CD4-positive, alpha-beta T cell (primary cell): ENCODE measurements at places on chromosomes 4 and X.

GRCh38 chr4:15250021-15250441, 177.8 kb upstream of the C1QTNF7 start:
- DNase-seq: no peak

DNA sequence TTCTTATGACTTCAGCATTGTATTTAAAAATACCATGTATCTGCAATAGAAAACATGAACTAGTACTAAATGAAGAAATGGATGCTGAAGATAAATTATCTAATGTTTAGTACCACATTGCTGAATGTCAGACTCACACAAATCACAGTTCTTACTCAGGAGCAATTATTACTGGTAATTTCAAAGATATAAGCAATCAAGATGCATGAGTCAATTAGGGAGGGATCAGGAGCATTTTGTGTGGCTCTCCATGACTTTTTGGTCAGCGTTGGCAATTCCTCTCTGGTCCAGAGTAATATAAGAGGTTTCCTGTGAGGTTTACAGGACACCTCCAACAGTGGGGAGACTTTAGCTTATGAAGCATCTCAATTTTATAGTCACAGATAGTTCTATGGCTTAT, 167.0 kb upstream of the PCDH7 start:
- DNase-seq: no peak

GRCh38 chr4:129282293-129282692, 186.3 kb downstream of the C4orf33 start:
- no peak for DNase-seq

DNA sequence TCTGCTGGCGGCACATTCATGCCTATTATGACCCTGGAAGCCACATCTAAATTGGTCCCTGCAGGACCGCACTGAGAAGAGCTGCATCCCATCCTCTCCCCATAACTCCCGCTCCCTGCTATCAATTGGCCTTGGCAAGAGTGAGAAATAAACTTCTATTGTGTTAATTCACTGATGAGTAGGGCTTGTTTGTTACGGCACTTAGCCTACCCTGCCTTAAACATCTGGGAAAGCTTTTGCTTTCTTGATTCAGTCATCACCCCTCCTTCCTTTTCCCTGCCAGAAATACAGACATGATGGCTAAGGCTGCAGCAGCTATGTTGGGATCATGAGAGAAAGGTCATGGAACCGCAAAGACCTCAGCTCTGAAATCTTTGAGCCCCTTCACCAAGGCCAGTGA, 36.5 kb downstream of the SUPT20HL2 start:
- no peak for DNase-seq

GRCh38 chrX:23118890-23119527, 119.2 kb downstream of the DDX53 start:
- no peak for DNase-seq

DNA sequence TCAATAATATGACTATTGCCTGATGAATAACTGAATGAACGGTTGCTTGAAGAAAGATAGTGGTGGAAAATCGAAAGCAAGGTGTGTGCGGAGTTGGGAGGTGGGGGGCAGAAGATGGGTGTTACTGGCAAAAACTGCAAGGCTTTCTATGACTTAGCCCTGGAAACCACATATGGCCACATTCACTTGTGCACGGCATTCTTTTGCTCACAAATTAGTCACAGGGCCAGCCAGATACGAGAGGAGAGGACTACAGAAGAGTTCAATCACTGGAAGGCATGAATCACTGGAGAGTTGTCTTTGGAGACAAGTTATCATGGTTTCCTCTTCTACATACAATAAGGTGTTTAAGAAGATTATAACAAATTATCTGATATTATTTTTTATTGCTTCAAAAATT, 626.5 kb upstream of the CPEB2 start:
- DNase-seq: no peak

GRCh38 chr4:11468901-11469300, 40.2 kb upstream of the HS3ST1 start:
- no peak for DNase-seq

GRCh38 chrX:145405012-145405411, 157.7 kb downstream of the SPANXN1 start:
- DNase-seq: no peak

DNA sequence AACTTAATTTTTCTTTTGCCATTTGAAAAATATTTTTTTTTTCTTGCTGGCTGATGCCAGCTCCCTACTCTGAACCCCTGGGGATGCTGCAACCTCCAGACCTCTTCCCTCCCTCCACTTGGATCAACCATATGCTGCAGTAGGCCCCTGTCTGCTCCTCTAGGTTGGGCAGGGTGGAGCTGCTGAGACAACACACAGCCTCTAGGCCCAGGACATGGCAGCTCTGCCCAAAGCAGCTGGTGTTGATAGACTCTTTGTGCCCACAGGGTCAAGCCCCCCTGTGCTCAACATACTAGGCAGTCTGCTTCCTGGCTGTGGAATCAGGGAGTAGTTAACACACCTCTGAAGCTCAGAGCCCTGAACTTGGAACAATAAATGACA, 19.9 kb upstream of the CLNK start:
- no peak for DNase-seq

DNA sequence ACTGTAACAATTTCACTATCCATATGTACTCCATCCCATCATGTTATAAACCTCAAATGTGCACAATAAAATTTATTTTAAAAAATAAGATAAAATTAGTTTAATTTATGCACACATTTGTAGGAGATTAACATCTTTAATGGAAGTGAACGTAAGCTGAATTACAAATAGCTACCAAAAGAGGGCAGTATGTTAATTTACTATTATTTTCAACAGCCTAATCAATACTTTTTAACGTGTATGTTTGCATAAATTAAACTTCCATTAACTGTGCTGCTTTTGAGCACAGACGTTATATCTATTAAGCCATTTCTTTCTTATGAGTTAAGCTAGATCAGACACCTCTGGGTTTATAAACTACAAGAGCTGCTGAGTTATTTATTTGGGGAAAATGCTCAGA, 56.5 kb upstream of the PHKA2 start:
- DNase-seq: no peak

DNA sequence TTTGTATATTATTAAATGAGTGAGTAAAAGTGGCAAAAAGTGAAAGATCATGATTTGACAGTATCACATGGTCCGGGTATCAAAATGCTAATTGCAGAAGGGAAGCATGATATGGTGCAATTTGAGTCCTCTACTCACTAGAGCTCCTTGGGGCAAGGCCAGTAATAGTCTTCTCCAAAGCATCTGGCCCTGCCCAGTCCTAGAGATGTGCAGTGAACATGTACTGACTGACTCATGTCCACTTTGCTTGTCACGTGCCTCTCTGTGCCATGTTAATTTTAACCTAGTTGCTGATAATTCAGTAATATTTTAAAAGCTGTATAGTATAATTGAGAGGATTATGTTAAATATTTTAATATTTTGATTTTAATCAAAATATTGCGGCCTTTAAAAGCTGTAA, 54.6 kb upstream of the TENM3 start:
- DNase-seq: no peak

GRCh38 chr4:149292425-149293007, 523.1 kb downstream of the IQCM start:
- no peak for DNase-seq

DNA sequence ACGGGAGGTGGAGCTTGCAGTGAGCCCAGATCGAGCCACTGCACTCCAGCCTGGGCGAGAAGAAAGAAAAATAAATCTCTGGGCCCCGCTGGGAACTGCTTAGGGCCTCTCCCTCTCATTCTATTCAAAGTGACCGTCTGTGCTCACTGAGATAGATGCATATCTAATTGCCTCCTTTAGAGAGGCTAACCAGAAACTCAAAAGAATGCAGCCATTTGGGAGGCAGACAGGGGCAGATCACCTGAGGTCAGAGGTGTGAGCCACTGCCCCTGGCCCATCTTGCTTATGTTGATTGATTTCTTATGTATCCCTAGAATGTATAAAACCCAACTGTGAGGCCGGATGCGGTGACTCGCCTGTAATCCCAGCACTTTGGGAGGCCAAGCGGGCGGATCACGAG, 6.2 kb upstream of the CSF2RA start:
- no peak for DNase-seq

DNA sequence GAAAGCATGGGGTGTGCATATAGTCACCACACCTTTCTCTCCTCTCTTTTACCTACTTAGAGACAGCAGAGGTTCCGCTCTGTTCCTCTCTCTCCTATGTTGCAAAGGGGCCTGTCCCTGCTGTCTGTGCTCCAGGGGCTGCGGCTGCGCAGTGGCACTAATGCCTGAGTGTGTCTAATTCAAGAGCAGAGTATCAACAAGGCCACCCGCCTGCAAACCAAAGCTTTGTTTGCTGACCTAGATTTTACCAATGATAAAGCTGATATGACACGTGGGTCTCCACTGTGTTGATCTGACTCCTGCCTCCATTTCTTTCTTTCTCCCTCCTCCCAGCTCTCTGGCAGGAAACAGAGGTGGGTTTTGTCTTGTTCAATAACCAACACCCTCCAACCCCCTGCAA, 74.9 kb downstream of the NSG1 start:
- peak; percentile 85 for DNase-seq

GRCh38 chr4:77952457-77952856, 89.8 kb downstream of the MRPL1 start:
- DNase-seq: no peak

- DNase-seq: no peak
Observed at GRCh38 chr4:83657336-83657735, 121.4 kb downstream of the GPAT3 start.

DNA sequence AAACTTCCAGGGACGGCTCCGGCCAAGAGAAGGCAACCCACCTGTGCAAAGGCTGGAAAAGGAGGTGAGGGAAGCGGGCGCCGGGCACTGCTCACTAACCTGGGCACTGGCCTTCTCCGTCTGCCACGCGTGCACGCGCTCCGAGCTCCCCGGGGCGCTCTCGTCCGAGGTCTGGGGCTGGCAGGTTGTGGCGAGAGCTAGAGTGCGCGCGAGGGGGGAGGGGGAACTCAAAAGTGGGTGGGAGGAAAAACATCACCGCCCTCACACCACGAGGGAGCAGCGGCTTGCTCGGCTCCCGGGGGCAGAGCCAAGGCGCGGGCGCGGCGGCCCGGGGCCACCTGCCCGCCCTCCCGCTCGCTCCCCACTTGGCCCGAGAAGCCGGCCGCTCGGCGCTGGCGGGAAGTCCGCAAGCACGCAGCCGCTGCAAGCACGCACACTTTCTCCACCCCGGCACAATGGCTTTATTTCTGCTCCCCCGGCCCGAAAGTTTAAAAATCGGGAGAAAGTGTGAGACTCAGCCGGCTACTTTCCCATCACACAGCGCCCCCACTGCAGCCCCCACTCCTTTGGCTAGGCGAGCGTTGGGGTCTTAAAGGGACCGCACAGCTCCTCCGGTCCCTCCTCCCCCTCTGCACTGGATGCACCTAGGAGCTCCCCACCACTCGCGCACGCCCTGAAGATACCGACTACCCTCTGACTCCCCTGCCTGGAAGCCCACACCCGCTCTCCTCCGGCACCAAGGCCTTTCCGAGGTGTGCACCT, at the start of gene CHRDL1:
CHRDL1 (minus strand) TSS at position 173 of the 762 bp plus-strand sequence. CDS start 3,636 bp downstream, outside the sequence.
- no peak for DNase-seq

DNA sequence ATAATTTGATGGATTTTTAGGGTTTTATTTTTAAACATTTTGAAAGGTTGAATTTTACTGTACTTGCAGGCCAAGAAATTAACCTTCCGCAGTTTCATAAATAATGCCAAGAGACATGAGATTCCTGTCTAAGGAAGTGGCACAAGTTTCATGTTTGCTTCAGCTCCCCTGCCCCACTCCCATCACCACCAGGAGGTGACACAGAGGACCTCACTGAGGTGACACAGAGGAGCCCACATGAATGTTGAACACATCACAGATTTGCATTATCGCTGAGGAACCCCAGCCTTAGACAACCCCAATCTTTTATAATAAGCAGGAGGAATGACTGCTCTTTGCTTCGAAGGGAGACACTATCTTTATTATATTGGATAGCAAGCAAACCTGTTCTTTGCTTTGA, 491.4 kb upstream of the ATOH1 start:
- DNase-seq: no peak

DNA sequence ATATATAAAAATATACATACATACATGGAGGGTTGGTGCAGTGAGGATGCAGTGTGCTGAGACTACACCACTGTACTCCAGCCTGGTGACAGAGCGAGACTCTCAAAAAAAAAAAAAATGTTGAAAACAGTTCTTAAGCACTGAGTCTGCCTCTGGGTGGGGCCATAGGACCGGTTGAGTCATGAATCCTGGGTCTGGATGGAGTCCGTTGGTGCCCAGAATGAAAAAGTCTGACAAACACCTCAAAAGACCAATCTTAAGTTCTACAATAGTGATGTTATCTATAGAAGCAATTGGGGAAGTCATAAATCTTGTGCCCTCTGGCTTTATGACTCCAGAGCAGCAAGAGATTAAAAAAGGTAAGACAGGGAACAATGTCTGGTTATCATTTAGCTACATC, 70.4 kb downstream of the FGFBP1 start:
- peak; percentile 18 for DNase-seq

- DNase-seq: no peak
Observed at GRCh38 chr4:181548873-181549575, 694.2 kb upstream of the TENM3 start.

GRCh38 chr4:47907089-47907646, 7.2 kb downstream of the NFXL1 start:
- no peak for DNase-seq

DNA sequence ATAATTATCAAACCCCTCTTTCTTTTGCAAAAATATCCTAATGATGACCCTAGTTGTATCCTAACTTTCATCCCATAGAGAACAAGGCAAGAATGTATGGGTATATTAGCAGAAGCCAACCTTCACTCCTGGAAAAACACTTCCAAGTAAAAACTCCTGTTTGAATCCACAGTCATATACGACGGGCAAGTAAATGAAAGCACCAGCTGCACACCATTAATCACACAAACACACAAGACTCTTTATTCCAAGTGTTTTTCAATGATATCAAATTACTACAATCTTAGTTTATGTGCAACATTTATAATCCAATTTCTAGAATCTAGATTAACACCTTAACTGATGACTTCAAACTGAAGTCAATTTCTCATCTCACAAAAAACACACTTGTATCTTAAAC, 22.9 kb downstream of the ACSL4 start:
- DNase-seq: no peak

GRCh38 chr4:73092868-73093267, 23.4 kb upstream of the COX18 start:
- DNase-seq: no peak

GRCh38 chrX:2286731-2287130, 214.0 kb downstream of the DHRSX start:
- DNase-seq: no peak

GRCh38 chrX:51866210-51866609, 27.2 kb upstream of the MAGED1 start:
- no peak for DNase-seq

DNA sequence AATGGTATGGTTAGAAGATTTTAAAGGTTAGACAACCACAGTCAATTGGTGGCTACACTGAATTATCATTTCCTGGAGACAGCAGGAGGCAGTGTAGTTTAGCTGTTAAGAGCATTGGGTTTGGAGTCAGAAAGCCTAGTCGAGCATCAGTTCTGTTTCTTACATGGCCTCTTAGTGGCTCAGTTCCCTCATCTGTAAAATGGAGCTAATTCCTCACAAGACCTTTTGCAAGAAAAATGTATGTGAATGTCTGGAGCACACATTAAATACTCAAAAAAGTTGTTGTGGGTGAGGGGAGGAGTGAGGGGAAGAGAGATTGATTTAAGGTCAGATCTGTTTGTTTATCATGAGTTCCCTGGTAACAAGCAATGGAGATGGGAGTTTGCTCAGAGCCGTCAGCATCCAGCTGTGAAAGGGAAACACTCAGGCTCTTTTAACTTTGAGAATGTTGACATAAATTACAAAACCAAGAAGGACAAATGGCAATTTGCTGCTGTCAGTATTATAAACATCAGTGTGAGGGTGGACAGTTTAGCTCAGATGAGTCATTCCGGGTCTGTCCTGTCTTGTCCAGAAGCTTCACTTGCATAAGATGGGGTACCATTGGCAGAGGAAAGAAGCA, 98.2 kb upstream of the PGRMC2 start:
- DNase-seq: no peak
